ENCODE measurements at places on chromosomes 4 and X.

DNA sequence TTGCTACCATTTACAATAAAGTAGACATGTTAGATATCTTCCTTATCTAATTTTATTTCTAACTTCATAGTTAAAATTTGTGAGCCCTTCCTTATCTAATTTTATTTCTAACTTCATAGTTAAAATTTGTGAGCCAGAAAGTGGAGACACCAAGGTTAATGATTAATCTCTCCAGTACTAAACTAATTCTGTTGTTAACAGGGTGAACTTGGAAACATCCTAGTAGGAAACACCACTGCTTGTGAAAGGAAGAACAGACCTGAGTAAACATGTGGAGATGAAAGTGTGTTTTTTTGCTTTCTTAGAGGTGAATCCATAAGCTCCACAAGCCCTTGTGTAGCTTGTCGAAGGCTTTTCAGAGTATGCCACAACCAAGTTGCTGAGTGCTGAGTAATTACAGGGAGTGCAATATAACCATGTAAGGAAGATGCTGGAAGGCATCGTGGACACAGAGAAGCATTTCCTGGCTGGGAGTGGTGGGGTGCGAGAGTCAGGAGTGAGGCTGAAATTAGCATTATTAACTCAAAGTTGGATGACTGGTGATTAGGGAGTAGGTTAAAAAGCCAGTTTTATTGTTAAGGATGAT lies 118.6 kb upstream of the NEIL3 start:
- DNase-seq, result no peak

DNA sequence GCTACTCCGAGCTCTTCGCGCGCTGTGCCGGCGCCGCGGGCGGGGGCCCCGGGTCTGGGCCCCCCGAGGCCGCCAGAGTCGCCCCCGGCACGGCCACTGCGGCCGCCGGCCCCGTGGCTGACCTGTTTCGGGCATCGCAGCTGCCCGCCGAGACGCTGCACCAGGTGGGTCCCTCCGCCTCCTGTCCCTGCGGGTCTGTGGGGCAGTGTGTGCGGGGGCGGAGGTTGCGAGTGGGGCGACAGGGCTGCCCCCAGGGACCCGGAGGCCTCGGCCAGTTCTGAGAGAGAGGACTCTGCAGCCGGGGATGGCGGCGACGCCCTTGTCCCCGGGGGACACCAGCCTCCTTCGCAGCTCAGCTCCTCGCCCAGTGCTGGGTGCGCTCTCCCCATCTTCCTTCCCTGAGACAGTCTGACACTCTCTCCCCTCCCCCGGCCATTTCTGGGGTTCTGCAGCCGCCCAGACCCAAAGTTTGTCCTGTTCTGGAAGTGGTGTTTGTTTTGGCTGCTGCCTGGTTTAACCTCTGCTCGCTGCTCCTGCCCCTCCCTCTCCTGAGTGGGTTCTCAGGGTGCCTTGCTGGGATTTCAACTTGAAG lies 609 bp downstream of the REPS2 start:
- DNase-seq, result peak; percentile 24

- DNase-seq, result no peak
These were observed 125.5 kb upstream of the JADE1 start for GRCh38 chr4:128684016-128684415.

- no peak for DNase-seq
These were observed 40.7 kb downstream of the NPY5R start for GRCh38 chr4:163384434-163384833.

- no peak for DNase-seq
These were observed 134.5 kb downstream of the ARHGAP6 start for GRCh38 chrX:11531226-11531625.

DNA sequence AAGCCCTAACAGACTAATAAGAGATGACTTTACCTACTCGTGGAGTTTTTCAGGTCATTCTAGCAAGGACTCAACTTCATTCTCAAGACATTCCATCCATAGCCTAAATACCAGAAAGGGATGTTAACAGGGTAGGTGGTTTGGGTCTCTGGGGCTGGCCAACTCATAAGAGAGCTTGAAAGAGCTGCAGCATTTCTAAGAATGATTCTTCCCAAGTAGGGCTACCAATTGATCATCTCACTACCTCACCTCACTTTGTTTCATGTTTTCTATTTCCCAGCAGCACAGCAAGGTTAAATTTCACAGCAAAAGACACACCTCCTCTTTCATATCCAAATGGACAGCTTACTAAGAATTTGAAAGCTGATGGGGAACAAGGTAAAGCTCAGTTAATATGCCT lies 614.8 kb upstream of the DIPK2B start:
- no peak for DNase-seq

GRCh38 chr4:137347371-137347770 lies 184.9 kb downstream of the PCDH18 start:
- DNase-seq, result no peak

GRCh38 chrX:22060415-22061280 lies 28.5 kb downstream of the PHEX start:
- peak; percentile 35 for DNase-seq

- no peak for DNase-seq
These were observed 10.6 kb upstream of the SHOX start for GRCh38 chrX:619812-620531.

DNA sequence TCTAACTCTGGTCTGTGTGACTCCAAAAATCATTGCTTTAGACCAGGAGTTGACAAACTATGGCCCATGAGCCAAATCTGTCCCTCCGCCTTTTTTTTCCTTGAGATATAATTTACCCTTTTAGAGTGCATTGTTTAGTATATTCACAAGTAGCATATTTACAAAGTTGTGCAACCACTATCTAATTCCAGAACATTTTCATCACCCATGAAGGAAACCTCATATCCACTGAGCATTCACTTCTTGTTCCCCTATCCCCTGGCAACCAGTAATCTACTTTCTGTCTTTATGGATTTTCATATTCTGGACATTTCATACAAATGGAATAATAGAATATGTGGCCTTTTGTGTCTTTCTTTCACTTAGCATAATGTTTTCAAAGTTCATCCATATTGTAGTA lies 67.4 kb upstream of the CITED1 start:
- no peak for DNase-seq

DNA sequence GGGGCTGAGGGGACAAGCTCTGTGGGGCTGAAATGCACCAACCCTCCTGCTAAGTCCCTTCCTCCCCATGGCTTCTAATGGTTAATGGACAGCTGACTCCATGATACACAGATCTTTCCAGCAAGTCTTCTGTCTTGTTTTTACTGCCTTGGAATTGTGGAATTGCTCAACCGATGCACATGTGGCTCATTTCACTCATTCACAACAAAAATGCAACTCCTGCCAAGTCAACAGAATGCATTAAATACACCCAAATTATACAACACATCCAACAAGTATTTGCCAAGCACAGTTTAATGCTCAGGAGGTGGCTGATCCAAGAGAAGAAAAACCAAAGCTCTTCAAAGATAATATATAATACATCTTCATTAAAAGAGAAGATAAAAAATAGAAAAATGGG lies 61.9 kb upstream of the PAGE4 start:
- no peak for DNase-seq

DNA sequence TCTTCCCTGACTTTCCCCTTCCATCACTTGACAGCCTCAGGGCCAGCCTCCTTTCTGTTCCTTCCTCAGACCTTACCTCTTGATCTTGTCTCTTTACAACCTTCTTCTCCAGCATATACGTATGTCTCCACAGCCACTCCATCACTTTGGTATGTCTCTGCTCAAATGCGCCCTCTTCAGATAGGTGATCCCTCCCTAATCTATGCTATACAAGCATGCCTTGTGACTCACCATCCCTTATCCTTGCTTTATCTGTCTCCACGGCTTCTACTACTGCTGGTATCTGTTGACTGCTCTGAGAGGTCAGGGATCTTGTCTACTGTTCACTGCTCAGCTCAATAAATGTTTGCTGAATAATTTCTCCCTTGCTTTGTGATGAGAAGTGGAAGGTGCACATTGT lies 9.0 kb downstream of the ARAP2 start:
- peak; percentile 16 for DNase-seq

GRCh38 chrX:47285836-47286320 lies 53.1 kb downstream of the USP11 start:
- no peak for DNase-seq

DNA sequence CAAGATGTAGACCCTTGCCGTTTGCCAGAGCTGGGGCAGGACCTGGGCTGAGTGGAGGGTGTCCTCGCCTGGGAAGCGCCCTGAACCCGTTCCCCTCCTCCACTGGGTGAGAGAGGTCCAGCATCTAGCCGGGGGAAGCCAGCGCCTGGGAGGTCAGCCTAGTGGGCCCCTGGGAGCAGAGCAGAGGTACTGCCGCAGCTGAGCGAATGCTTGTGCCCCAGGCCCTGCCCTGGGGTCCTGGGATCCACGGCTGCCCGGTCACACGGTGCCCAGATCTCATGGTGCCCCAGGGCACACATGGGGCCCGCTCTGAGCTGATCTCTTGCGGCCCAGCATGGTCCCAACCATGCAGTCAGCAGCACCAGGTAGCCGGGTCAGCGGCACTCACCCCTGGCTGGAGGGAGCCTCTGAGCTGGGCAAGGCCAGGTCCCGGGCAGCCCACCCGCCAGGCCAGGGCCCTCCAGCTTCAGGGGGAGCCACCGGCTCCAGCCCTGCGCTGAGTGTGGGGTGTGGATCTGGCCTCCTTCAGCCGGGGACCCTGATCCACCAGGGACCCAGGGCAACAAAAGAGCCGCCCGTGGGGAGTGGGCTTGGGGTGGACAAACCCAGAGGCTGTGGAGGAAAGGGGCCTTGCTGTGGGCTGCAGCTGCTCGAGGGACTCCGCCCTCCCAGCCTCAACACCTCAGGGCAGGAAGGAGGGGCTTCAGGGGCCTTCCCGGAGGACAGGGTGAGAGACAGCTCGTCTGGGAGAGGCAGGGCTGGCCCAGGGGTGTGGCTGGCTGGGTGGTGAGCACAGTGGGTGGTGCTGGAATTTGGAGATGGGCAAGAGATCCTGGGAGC lies 4.1 kb upstream of the CPLX1 start:
- no peak for DNase-seq

DNA sequence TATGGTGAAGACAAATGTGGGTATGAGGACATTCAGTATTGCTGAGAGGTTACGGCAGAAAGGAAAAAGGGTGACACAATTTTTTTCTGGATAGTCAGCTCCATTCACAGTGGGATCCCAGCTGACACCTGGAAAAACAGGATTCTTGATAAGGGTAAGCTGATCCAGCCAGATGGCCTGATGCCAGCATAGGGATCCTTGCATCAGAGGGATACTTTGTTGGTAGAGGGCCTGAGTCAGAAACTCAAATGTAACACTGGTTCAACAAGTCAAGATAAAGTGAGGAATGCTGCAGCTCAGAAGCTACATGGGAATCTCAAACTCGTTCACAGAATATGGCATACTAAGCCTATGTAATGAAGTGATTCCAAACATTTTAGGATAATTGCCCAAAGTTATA lies 726.7 kb downstream of the C4orf33 start:
- DNase-seq, result no peak

- no peak for DNase-seq
These were observed 56.7 kb downstream of the PCDH19 start for GRCh38 chrX:100353326-100353725.

DNA sequence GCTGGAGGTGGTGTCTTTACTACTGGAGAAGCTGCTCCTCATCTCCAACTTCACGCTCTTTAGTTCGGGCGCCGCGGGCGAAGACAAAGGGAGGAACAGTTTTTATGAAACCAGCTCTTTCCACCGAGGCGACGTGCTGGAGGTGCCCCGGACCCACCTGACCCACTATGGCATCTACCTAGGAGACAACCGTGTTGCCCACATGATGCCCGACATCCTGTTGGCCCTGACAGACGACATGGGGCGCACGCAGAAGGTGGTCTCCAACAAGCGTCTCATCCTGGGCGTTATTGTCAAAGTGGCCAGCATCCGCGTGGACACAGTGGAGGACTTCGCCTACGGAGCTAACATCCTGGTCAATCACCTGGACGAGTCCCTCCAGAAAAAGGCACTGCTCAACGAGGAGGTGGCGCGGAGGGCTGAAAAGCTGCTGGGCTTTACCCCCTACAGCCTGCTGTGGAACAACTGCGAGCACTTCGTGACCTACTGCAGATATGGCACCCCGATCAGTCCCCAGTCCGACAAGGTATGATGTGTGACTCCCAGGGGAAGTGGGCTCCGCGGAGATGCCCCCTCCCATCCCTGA lies 634 bp downstream of the LRAT start:
- no peak for DNase-seq

- peak; percentile 40 for DNase-seq
These were observed 632 bp upstream of the PCDH7 start for GRCh38 chr4:30719454-30720020.

DNA sequence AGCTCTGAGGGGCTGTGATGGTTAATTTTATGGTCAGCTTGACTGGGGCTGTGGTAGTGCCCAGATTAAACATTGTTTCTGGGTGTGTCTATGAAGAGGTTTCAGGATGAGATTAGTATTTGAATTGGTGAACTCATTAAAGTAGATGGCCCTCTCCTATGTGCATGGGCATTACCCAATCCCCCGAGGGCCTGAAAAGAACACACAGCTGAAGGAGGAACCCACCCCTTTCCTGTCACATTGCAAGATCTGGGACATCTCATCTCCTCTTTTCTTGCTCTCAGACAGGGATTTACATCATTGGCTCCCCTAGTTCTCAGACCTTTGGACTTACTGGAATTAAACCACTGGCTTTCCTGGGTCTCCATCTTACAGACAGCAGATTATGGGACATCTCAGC lies 29.4 kb upstream of the NDP start:
- peak; percentile 61 for DNase-seq

- DNase-seq, result no peak
These were observed 65.0 kb downstream of the FAT1 start for GRCh38 chr4:186658657-186659056.

GRCh38 chrX:8364369-8365141 lies 100.1 kb upstream of the VCX3B start:
- DNase-seq, result peak; percentile 58

GRCh38 chrX:136828830-136829229 lies 48.1 kb upstream of the ARHGEF6 start:
- DNase-seq, result peak; percentile 6

DNA sequence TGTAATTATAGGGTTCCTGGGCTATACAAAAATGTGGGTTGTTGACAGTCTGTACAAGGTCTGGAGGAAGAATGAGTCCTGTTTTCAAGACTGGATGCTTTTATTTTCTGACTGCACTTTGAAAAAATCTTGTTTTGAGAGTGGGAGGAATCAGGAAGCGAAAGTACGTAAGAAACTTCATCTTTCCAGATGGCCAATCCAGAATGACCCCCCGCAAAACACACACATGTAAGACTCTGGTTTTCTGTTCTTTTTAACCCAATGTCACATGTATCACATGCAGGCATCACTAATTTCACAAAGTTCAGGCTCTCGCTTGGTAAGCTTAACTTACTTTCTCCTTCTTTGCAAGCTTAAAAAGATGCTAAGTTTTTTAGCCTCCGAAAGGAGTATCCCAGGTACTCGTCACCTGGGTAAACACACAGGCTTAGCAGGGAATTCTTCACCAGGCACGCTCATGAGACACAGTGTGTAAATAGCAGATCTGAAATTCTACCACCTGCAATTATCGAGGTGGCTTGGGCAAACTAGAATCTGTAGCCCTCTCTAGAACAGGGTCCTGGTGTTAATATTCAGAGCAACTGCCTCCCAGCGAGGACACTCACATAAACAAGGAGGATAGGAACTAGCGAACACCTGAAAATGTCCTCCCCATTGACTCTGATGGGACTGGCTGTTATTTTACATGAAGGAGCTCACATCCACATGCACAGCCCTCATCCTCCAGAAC lies 90.7 kb downstream of the NSUN7 start:
- no peak for DNase-seq
